ENCODE measurements at places on chromosomes 5 and 9.

GRCh38 chr9:24502206-24502937 is 43.3 kb downstream of the IZUMO3 start:
- no peak for DNase-seq

- DNase-seq: no peak
Measured at GRCh38 chr5:140130949-140131733, 5.4 kb downstream of the IGIP start.

- DNase-seq: no peak
Measured at GRCh38 chr9:118362596-118362995, 658.4 kb downstream of the TLR4 start.

GRCh38 chr5:54696931-54697330 is 179.4 kb downstream of the SNX18 start:
- DNase-seq: no peak

- no peak for DNase-seq
Measured at GRCh38 chr9:89314955-89315354, 3.3 kb upstream of the SECISBP2 start.

GRCh38 chr9:131851414-131851813 is 111.5 kb upstream of the RAPGEF1 start:
- DNase-seq: no peak

- DNase-seq: no peak
Measured at GRCh38 chr5:31751610-31752009, 112.7 kb downstream of the PDZD2 start.

- no peak for DNase-seq
Measured at GRCh38 chr5:74412066-74412465, 228.5 kb downstream of the ENC1 start.

GRCh38 chr9:93697352-93698139 is 121.2 kb downstream of the PHF2 start:
- no peak for DNase-seq

All from T-helper 17 cell (primary cell).